Thymus (tissue), 14 donors: ENCODE measurements at places on chromosomes 11 and 22. TPM values are rescaled to one million over a fixed set of nuclear protein-coding genes. Genes with fewer than 3 reads are reported as not detected.

DNA sequence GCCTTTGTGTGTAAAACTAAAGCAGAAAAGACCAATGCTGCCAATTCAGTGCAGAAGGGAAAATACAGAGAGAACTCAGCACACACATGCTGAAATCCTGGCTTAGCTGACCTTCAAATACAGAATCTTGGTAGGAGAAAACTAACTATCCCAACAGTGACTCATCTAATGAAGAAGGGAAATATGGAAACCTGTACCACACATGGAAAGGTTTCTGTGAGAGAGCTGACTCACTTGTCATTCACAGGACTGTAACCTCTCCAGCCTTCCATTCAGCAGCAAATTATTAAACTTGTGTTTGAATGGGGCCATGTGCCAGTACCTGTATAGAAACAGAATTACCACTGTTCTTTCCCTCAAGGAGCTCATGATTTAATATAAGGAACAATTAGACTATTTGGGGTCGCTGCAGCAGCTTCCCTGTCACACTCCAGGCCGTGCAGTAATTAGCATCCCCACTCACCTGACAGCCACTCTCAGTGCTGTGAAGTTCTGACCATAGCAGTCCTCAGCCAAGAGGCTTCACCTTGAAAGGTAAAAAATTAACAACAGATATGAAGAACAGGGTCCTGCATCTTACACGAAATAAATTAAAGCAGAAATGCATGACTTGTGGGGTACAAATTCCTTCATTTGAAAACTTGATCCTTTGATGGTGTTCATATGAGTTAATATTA, 53.9 kb downstream of the MSANTD4 start:
- no peak for DNase-seq

DNA sequence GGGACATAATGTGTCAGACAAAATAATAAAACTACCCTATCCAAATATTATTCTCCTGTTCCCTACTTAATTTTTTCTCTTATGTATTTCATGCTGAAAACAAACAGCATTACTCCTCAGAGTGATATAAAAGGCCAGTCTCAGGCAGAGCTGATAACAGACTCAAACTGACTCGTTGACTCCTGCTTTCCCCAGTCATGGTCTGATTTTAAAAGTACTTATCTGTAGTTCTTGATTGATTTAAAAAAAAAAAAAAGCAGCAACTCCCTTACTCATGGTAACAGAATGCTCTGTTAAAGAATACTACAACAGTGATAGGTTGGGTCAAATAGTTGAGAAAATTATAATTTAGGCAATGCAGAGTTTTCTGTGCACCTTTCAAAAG, 90.3 kb upstream of the BARX2 start:
- no peak for DNase-seq

DNA sequence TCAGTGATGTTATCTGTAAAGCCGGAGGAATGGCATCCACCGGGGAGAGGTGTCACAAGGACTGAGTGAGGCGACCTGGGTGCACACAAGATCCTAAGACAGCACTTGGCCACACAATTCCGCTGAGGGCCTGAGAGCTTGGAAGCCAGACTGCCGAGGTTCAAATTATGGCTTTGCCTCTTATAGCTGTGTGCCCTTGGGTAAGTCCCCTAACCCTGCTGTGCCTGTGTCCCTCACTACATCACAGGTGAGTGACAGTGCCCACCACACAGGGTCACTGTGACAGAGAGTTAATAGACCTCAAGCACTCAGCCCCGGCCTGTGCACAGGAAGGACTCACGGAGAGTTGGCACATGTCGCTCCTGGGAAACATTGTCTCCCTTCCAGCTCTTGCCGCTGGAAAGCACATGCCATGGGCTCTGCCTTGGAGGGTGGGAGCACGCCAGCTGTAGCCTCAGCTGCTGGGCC, 592 bp downstream of the RHOD start:
- no peak for DNase-seq

- DNase-seq = no peak
Observed at GRCh38 chr11:469684-470560, 19.8 kb downstream of the PTDSS2 start.

SAA2 gene
- polyA plus RNA-seq = 605 TPM

ADM gene
- 37.4 TPM for polyA plus RNA-seq

DSCAML1 gene
- 0.32 TPM for polyA plus RNA-seq

C22orf31 gene
- polyA plus RNA-seq = 0.80 TPM

IGF2 gene
- 7.2 TPM for polyA plus RNA-seq

OR4D5 gene
- not detected for polyA plus RNA-seq

CREB3L1 gene
- 2.2 TPM for polyA plus RNA-seq
